Activated naive CD8-positive, alpha-beta T cell treated with anti-CD3 and anti-CD28 coated beads for 36 hours (primary cell): ENCODE measurements at places on chromosomes 6 and 20. TPM values are rescaled to one million over a fixed set of nuclear protein-coding genes. Genes with fewer than 3 reads are reported as not detected.

The OR2H2 gene
- not detected for total RNA-seq

The BHLHE23 gene
- total RNA-seq = not detected

The ANKRD66 gene
- not detected for total RNA-seq

The VSX1 gene
- not detected for total RNA-seq

The HDAC2 gene
- total RNA-seq = 115 TPM

The TPD52L1 gene
- total RNA-seq = 0.40 TPM

The NRSN1 gene
- total RNA-seq = not detected

The GNMT gene
- total RNA-seq = 0.35 TPM

The VGLL2 gene
- total RNA-seq = not detected

The C6orf89 gene
- total RNA-seq = 32.1 TPM

The UTRN gene
- total RNA-seq = 41.6 TPM
